Skin of body (tissue), 3 donors: ENCODE measurements at places on chromosomes 13 and 19. TPM values are rescaled to one million over a fixed set of nuclear protein-coding genes. Genes with fewer than 3 reads are reported as not detected.

DNA sequence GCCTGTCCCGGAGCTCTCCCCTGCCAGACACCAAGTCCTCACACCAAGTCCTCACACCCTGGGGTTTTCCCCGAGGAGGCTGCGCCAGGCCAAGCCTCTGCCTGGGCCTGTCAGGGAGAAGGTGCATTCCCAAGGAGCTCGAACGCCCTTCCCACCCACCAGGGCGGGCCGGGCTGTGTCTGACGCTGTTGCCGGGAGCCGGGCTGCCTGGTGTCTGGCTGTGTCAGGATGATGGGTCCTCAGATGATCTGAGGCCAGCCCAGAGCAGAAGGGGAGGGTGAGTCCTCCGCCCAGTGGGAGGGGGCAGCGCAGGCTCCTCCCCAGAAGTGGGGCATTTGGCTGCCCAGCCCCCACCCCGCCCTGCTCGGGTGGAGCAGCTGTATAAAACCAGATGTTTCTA is 2.3 kb upstream of the HAS1 start:
- DNase-seq, result peak; percentile 47

DNA sequence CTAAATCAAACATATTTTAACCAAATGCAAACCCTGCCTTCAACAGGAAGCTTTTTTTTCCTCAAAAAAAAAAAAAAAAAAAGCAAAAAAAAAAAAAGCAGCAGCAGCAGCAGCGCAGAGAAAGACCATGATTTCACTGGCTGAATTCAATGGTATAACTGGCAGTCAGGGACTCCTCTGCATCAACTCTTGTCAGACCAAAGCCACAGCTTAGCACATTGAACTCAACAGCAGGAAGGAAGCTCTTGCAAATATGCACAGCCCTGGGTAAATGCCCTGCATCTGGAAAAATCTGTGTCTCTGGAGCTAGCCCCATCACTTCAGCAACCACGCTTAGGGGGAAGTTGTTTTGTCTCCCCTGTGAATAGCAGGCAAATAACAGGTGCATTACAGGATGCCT is 17.6 kb upstream of the DHRS12 start:
- DNase-seq, result no peak

GRCh38 chr13:68050761-68051160 is 820.6 kb upstream of the PCDH9 start:
- DNase-seq, result no peak

DNA sequence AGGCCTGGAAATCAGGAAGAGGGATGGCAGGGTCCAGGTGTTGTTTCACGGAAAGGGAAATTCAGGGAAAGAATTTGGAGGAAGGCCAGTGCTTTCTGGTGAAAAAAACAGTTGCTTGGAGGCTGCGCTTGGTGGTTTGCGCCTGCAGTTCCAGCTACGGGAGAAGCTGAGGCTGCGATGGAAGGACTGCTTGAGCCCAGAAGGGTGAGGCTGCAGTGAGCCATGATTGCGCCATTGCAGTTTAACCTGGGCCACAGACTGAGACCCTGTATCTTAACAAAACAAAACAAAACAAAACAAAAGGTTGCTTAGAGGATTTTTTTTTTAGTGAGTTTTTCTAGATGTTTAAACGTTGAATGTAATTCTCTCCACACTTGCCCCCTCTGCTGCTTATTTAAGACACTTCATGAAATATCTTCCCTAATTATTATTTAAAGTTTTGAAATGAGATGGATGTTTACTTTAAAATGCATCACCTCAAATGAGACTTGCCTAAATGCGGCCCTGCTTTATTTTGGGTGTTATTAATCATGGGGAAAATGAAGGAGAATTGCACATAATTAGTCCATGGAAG is 75.4 kb upstream of the TRPC4 start:
- no peak for DNase-seq

DNA sequence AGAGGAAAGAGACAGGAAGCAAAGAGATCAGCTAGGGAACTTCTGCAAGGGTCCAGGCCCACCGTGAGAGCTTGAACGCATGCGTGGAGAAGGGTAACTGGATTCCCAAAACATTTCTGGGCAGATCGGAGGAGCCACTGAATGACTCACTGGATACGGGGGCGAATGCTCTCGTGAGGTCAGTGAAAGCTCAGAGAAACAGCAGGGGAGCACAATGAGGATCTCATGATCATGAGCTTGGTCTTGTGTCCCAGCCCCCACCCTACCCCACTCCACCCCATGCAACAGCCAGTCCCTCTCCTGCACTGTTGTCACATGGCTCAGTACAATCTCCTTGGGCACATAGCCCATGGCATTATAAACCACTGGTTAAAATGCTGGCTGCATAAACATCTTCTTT is 40.6 kb downstream of the DCLK1 start:
- no peak for DNase-seq

DNA sequence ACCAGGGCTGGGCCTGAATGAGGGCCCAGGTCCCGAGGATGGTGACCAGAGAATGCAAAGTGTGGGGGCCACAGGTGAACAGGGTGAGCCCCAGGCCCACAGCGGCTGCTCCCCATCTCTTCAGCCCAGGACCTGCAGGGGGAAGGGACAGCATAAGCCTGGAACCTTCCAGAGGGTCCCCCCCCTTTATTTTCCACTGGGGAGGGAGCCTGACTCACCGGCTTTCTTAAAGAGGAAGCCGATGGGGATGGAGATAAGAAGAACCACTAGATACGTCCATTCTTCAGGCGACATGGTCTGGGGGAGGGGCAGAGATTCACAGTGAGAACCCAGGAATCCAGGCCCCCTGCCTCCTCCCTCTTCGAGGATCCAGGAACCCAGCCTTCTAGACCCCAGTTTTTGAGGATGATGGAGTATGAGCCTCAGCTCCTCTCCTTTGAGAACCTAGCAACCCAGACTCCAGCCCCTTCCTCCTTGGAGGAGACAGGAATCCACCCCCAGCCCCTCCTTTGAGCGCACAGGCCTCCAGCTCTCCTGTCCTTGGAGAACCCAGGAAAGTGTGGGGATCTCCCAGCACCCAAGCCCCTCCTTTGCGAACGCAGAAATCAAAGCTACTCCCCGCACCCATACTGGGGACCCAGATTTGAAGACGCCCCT is 1.0 kb downstream of the MBOAT7 start:
- DNase-seq, result no peak

DNA sequence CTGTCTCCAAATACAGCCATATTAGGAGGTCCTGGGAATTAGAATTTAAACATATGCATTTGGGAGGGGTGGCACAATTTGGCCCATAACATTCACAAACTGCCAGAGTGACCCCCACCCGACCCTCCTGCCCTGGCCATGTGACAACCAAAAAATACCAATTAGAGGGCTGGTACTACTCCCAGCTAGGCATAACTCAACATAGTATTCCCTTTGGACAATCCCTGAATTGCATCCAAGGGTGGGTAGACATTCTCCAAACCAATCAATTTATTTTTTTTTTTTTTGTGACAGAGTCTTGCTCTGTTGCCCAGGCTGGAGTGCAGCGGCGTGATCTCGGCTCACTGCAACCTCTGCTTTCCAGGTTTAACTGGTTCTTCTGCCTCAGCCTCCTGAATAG is 29.8 kb downstream of the CLEC17A start:
- DNase-seq, result no peak

DNA sequence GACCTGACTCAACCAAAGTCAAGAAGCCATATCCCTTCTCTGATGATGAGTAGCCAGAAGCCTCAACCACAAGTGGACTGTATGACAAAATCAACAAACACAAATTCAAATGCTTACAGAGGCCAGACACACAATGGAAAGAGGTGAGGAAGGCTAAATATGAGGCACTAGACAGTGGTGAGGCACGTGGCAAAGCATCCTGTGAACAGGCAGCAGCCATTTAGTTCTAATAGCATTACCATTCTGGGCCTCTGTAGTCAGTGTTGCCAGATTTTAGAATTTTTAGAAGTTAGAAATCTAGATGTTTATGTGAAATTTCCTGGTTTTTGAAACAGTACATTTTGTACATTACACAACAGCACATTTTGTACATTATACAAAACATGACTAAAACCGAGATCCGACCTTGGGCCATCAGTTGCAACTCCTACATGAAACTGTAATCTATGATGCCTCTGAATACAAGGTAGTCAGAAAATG is 403.3 kb downstream of the COG6 start:
- no peak for DNase-seq

DNA sequence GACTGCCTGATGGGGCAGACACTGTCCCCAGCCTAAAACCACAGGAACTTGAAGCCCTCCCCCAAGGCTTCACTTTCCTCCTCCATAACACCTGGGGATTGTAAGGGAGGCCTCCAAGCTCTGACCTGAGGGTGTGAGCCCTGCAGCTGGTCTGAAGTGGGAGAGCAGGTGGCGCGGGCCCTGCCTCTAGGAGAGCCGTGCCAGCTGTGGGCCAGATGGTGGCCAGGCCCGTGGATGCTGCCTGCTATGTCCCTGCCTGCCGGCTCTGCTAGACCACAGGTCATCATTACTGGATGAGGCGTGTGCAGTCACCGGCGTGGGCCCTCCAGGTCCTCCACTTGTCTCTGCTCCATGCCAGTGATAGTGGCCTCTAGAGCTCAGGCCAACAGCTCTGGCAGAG is 3.5 kb upstream of the KLHL26 start:
- no peak for DNase-seq

GRCh38 chr13:64767054-64767453 is 2463.1 kb downstream of the PCDH9 start:
- DNase-seq, result no peak

GRCh38 chr19:49520705-49521319 is 7.0 kb upstream of the RCN3 start:
- no peak for DNase-seq

DNA sequence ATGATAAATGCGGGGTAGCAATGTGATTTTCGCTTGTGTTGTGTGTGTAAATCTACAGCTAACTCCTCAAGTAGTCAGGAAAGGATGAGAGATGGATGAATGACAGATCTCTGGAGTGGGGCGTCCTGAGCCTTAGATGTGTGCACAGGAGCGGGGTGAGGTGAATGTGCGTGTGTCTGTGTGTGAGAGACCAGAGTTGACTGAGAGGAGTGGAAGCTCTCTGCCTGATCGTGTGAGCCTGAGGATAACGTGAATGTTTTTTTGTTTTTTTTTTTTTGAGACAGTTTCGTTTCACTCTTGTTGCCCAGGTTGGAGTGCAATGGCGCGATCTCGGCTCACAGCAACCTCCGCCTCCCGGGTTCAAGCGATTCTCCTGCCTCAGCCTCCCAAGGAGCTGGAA is 805 bp downstream of the ZNF461 start:
- DNase-seq, result no peak

DNA sequence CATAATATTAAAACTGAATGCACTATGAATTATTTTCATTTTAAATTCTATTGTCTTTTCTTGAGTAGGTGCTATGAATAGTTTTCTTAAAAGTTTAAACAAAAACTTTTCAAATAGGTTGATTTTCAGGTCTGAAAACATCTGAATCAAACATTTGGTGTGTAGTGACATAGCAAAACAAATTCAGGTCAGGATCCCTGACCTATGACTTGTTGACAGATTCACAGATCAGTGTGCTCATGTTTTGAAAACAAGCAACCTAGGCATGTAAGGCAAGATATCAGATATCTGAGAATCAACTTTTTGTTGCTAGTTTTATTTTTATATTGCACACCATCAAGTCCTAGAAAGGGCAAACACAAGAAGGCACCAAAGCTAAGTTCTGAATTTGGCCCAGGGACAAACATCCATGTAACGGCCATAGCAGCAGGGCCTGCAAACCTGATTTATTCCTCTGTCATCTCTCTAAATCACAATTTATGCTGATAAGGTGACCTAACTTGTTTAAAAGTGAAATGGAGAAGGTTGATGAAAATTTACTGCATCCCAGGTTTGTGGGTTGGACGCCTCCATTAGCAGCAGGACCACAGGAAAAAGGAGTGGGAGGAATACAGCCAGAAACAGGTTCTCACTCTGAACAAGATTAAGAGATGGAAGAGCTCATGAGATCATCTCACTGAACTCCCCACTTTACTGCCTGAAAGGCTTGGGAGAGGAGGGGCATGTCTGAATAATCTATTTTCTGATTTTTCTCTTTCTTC is 337.7 kb downstream of the KCNRG start:
- no peak for DNase-seq

DNA sequence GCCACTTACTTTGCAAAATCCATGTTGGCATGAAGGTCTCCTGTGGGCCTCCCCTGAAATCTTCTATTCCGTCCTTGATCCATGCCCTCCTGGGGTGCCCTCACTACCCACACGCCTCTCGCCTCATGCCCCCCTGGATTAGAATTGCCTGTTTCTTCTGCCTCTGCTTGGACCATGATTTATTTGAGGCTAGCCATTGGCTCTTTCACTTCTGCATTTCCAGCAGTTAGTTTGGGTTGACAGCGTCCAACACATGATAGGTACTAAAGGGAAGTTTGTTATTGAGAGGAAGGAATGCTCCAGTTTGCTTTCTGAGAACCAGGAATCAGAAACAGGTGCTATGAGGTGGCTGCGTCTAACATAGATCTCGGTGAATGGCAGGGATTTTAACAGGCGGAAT is 30.5 kb upstream of the TPTE2 start:
- DNase-seq, result no peak

GRCh38 chr13:98476106-98476505 is 100.8 kb downstream of the STK24 start:
- no peak for DNase-seq

DNA sequence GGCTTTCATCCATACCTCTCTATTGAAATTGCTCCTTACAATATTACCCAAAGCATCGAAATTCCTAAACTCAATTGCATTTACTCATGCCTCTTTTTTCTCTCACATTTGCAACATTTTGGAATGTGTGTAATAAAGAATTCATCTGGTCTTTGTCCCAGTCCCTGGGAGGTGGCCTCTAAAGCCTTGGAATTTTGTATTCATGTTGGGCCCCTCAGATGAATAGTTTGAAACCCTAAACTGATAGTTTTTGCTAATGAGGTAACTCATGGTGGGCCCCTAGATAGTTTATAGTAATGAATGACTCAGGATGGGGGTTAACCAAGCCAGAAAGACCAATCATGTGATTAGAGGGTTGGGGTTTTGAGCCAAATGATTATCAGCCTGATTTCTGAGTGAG is 490.4 kb downstream of the DIAPH3 start:
- DNase-seq, result no peak

- DNase-seq, result no peak
Measured at GRCh38 chr13:61833228-61833627, 417.6 kb upstream of the PCDH20 start.

DNA sequence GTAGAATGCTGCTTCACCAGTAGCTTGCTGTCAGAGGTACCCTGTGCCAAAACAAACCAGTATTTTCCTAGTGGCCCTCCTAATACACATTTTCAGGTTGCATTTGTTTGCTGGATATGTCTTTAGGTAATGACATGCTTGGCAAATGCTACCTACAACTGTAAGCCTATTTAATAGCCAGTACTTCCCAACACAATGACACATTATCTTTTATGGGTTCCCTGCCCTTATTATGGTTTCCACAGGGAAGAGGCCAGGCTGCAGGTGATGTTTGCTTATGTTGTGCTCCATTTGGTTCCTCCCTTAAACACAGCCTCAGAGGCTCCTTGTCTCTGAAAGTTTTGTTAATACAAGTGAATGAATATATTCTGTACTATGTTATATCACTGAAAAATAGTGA is 24.7 kb downstream of the FRY start:
- DNase-seq, result no peak

The KIR2DL3 gene
- total RNA-seq, result not detected

The VSTM1 gene
- 1.7 TPM for total RNA-seq

The MEDAG gene
- total RNA-seq, result 3.6 TPM

The SLITRK1 gene
- 0.30 TPM for total RNA-seq

The NKG7 gene
- total RNA-seq, result 7.5 TPM

The ZNF583 gene
- total RNA-seq, result 6.3 TPM
